AG20443 (cell line): ENCODE measurements at places on chromosomes 4 and X.
A peak's percentile ranks its signal among the peaks of the same experiment; 100 is the strongest.

DNA sequence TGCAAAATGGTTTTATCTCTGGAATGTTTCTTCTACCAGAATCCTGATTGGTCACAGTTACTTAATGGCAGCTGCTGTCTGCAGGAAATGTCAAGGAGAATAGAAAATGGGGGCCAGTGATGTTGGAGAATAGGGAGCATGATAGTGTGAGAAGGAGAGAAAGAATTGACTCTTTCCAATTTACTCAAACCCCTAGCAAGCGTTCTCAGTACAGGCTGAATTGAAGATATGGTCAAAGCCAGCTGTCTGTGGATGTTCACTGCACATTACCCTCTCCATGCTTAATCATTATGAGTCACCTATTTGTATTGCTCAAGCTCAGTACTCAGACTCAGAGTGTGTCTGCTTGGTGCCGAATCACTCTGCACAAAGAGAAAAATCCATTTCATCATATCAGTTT is 57.8 kb upstream of the FAM47B start:
- peak; percentile 56 for DNase-seq

DNA sequence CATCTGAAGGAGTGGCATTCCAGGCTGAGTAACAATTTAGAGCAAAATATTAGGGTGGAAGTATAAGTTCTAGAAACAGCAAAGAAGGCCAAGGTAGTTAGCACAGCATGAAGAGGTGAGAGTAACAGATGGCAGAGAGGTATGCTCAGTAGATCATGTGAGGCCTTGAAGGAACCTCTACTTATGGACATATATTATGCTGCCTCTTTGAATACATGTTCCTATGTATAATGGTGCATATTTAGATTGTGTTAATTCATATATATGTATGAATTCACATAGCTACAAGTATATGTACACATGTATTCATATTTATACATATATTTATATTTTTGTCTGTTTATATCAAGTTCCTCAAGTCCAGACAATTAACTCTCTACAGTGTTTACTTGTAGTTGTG is 355.2 kb downstream of the KCTD8 start:
- DNase-seq, result no peak

DNA sequence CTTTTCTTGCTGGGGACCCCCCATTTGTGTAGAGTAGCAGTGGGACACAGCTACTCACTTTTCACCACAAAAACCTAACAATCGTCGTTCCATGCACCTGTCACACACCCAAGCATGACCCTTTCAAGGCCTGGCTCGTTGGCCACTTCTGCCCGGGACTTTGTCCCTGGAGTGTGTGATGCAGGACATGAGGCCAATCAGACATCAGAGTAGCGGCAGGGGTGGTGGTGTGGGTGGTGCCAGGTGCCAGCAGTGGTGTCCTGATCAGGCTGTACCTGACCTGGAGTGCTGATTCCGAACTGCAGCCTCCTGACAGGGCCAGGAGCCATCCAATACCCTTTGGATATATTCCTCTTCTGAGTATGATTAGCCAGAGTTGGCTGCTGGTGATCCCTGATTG is 23.1 kb upstream of the PROM1 start:
- no peak for DNase-seq

GRCh38 chr4:108449129-108449528 is 171.2 kb upstream of the RPL34 start:
- DNase-seq, result no peak

DNA sequence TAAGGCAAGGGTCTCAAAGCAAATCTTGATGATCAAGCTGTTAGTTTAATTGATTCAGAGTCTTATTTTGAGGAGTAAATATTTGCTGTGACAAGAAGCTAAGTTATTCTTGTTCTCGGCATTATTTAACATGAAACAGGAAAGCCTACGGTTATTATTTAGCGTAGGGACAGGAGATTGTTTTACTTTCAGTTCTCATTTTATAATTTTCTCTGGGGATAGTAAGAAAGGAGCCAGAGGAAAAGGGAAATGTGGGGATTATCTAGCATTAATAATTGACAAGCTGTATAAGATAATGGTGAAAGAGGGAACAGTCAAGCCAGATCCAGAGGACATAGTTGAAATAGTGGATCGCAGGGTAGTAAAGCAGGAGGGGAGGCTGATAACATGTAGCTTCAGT is 39.7 kb upstream of the PARM1 start:
- no peak for DNase-seq

DNA sequence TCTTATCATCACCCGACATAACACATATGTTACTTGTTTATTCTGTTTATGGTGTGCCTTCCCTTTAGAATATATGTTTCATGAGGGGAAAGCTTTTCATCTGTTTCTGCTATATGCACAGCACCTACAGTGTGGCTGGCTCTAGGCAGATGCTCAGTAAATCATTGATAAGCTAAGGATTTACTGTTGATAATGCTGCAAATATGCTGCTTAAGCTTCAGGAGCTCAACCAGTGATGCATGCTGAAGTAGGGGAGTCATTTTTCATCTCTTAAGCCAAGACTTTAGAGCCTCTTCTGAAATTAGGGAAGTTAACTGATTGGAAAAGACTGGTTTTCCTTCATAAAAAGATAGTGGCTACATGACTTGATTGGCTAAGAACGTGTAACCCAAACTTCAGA is 16.4 kb downstream of the FAT4 start:
- no peak for DNase-seq

- DNase-seq, result no peak
Observed at GRCh38 chrX:9888953-9889470, 78.1 kb upstream of the CLDN34 start.

GRCh38 chr4:19372390-19372789 is 879.3 kb upstream of the SLIT2 start:
- no peak for DNase-seq

DNA sequence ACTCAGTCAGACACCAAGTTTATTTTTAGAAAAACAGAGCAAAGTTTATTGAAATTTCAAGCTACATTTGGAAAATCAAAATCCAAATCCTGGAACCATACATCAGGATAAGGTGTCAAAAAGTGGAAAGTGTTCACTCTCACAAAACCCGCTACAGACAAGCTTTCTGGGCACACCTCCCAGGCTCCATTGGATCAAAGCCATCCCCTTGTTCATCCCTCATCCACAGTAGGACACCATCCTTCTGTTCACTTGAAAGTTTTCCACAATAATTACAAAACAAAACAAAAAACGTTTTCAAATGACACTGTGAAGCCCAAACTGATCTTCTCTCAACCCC is 62.4 kb downstream of the TSC22D3 start:
- no peak for DNase-seq

- DNase-seq, result no peak
Observed at GRCh38 chr4:147944249-147944648, 212.4 kb downstream of the ARHGAP10 start.

- no peak for DNase-seq
Observed at GRCh38 chr4:67712000-67712625, 11.2 kb upstream of the UBA6 start.

DNA sequence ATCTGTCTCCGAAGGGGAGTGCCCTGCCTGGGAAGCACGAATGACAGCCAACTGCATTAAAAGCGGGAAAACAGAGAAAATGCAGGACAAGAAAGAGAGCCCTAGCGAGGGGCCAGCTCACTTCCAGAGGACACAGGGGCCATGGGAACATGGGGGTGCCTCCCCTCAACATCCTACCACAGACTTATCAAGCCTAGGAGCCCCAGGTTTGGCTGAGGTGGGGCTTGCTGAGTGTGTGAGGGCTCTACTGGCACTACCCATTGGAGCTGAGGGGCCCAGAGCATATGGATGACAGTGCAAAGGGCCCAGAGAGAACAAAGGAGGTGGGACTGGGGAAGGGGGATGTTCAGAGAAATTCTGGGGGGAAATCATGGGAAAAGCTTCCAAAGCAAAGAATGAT is 101.8 kb downstream of the PJA1 start:
- DNase-seq, result no peak

GRCh38 chr4:47075919-47076318 is 44.6 kb downstream of the GABRB1 start:
- DNase-seq, result no peak

DNA sequence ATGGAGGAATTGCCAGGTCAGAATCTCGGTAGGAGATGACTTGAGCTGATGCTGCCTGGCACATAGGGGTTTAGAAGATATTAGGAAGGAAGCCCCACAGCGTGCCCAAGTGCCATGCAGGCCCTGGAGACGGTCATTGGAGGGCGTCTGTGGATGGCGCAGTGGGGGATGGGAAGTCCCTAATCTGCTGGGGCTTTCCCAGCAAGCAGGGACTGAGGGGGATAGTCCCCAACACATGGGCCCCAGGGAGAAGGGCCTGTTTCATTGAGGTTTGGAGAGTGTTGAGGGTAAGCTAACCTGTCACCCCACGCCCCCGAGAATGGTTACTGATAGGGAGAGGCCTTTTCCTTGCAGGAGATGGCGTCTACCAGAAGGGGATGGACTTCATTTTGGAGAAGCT is 7.8 kb downstream of the TAFAZZIN start:
- DNase-seq, result no peak
